ENCODE measurements at places on chromosomes 16 and 17.

GRCh38 chr17:47633996-47634395 lies 15.7 kb upstream of the KPNB1 start:
- no peak for DNase-seq

- DNase-seq: peak; percentile 43
These were observed 2.0 kb downstream of the ADAT1 start for GRCh38 chr16:75621170-75621477.

GRCh38 chr16:88967830-88968588 lies 9.0 kb downstream of the CBFA2T3 start:
- no peak for DNase-seq

- DNase-seq: no peak
These were observed 3.7 kb downstream of the VEZF1 start for GRCh38 chr17:57984261-57984890.

- DNase-seq: peak; percentile 95
These were observed 7.1 kb upstream of the CHD3 start for GRCh38 chr17:7881276-7882054.

DNA sequence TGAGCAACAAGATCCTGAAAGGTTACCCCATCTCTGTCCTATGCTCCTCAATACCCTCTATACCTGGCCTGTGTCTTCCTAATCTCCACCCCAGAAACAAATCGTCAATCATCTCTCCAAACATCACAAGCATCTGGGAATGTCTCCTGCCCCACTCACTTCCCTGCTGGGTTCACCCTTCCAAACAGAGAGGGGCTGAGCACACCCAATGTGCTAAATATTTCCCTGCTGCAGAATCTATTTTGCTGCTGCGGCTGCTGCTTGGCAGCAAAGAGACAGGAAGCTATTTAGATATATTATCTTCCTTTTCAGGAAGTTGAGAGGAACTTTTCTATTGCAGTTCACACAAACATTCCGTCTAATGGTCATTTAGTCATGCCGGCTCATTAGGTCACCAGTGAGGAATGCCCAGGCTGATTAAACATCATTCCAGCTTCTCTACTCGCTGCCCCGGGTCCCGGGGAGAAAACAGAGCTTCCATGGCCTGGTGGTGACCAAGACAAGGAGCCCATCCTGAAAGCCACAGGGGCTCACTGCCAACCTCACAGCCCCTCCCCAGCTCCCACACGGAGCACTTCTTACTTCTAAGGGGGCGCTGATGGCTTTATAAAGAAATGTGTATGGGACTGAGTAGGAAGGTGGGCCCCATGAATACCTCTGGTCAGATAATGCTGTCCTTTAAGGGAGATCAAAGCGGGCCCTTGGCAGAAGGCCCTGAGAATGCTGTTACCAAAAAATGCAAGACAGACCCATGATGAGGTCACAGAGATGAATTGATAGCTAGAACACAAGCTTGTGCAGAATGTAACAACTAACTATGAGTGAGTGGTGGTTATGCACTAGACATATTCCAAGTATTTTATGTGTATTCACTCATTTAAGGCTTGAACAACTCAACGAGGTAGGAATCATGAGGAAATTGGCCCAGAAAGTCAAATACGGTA lies 218.3 kb downstream of the SOX9 start:
- DNase-seq: no peak

DNA sequence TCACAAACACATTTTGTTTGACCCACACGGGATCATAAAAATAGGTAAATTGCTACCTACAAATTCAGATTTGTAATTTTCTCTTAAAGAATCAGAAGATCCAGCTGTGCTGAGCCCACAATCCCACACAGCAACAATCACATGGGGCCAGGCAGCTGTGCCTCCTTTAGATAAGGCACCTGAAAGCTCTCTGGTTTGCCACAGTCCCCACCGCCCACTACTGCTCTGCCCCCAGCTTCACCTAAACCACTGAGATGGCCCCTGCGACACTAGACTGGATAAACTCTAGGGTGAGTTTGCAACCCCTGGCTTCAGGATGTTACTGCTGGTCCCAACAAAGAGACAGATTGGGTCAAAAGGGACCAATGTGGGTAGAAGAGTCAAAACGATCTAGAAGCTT lies 96.8 kb downstream of the GSG1L start:
- DNase-seq: no peak

GRCh38 chr17:50808413-50808812 lies 27.0 kb upstream of the WFIKKN2 start:
- no peak for DNase-seq

DNA sequence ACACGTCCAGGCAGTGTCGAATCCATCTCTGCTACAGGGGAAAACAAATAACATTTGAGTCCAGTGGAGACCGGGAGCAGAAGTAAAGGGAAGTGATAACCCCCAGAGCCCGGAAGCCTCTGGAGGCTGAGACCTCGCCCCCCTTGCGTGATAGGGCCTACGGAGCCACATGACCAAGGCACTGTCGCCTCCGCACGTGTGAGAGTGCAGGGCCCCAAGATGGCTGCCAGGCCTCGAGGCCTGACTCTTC lies 7.2 kb upstream of the CD68 start:
- no peak for DNase-seq

DNA sequence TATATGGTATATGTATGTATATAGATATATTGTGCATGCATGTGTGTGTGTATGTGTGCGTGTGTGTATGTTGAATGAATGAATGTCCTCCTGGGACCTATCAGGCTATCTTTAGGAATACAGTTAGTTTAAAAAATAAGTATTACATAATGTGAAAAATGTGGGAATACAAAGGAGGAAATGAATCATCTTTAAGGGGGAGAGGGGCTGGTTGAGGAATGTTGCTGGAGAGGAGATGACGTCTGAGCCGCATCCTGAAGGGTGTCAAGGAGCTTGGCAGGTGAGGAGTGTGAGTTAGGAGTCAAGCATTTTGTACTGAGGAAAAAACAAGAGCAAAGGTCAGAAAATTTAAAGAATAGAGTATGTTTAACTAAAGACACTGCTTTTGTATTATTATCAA lies 62.4 kb upstream of the NLK start:
- DNase-seq: no peak

DNA sequence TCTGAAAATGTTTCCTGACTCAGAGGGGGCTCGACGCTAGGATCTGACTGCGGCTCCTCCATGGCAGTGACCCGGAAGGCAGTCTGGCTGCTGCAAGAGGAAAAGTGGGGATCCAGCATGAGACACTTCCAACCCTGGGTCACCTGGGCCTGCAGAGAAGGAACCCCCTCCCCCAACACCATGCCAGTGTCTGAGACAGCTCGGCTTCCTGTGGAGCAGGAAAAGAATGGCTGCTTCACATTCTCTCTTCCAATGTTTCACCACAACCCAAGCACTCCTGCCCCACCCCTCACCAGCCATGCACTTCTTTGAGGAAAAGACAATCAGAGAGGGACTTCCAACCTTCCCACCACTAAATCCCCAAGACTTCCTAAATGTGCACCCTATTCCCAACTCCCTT lies 10.8 kb downstream of the TP53 start:
- DNase-seq: no peak

- DNase-seq: no peak
These were observed 14.6 kb upstream of the TMEM92 start for GRCh38 chr17:50259477-50260324.

DNA sequence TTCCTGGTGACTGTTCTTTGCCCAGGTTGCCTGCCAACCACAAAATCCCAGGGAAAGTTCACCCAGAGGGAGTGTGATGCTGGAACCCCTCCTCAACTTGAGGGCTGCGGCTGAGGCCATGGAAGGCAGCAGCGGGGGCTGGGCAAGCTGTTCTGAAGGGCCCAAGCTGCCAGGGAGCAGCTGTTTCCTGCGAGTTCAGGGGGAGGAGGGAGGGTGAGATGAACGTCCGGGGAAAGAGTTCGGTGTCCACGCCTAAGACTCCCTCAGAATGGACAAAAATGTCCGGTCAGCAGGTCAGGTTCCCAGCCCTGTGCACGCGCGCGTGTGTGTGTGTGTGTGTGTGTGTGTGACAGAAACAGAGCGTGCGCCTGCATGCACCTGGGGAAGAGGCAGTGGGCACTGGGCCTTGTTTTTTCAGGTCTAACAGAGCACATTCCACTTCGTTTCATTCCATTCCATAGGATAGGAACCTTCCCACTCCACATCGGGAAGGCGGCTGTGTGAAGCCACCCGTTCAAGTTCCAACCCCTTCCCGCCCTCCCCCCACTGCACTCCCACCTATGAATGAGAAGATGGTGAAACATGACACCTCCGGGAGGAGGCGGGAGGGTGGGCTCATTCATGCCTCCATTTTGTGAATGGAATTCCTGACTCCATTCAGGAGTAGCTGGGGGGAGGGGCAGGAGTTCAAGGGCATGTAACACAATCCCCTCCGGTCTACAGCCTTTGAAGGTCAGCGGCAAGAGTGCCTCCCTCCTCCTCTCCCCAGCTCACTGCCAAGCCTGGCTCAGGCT lies 15.7 kb downstream of the ETV4 start:
- peak; percentile 35 for DNase-seq

- no peak for DNase-seq
These were observed 26.1 kb upstream of the SLC13A2 start for GRCh38 chr17:28447396-28447760.

GRCh38 chr16:17556276-17557052 lies 85.7 kb upstream of the XYLT1 start:
- peak; percentile 0 for DNase-seq

- no peak for DNase-seq
These were observed 4.1 kb upstream of the SSTR5 start for GRCh38 chr16:1068451-1068850.

DNA sequence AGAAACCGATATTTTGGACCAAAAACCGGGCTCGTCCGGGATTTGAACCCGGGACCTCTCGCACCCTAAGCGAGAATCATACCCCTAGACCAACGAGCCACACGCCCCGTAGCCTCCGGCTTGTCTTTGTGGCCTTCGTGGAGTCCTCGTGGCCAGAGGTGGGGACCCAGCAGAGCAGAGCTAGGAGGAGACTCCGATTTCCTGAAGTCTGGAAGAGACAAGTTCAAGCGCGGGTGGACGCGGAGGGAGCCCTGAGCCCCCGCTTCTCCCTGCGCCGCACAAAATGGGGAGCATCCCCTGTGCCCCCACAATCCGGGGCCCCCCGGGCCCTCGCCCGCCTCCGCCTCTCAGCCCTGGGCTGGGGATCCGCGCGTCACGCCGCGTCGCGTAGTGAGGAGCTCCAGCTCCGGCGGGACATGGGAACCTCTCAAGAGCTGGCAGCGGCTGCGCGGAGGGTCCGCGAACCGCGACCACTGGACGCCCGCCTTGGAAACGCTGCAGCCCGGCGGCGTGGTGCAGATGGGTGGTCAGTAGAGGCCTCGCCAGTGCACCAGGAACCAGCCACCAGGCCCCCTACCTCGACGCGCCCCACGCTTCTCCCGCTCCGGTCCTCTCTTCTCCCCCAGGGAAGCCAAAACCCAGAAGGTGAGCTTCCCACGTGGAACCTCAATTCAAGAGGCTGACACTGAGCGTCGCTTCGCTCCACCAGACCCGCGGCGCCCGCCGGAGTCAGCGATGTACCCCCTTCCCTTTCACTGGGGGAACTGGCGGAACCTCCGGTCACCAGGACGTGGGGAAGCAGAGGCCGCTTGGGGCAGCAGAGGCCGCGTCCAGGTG lies 5.2 kb upstream of the OR1F1 start:
- peak; percentile 69 for DNase-seq

DNA sequence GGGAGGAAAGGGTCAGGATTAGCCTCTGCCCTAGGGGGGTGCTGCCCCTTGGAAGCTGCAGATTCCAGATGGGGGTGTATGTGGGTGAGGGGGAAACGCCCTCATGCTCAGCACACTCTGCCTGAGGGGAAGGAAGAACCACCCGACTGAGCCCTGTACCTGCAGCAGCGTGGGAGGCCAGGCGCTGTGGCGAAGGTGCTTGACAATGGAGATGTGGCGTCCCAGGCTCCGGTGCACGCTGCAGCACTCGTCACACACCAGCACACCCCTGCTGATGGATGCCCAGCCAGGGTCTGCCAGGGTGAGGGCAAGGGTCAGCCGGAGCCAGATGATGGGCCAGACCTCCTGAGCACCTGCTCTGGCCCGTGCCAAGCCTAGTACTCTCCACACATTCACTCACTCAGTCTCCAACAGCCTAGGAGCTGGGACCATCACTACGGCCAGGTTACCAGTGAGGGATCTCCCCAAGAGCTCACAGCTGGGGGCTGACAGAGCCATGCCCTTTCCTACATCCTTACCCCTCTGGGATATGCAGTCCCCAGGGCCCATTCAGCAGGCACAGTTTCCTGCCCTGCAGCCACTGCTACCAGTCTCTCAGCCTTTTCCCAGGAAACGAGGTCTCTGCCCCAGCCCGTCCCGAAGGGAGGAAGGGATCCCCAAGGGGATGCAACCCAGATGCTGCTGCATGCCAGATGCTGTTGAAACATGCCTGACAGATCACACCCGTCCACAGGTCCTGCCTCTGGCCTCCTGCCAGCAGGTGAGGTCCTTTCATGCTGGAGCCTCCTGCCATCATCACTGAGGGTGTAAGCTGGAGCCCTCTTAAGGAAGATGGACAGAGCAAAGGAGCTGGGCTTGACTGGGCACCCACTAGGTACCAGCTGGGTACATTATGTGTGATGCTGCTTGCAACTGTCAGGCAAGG lies 5.9 kb downstream of the GIT1 start:
- no peak for DNase-seq

DNA sequence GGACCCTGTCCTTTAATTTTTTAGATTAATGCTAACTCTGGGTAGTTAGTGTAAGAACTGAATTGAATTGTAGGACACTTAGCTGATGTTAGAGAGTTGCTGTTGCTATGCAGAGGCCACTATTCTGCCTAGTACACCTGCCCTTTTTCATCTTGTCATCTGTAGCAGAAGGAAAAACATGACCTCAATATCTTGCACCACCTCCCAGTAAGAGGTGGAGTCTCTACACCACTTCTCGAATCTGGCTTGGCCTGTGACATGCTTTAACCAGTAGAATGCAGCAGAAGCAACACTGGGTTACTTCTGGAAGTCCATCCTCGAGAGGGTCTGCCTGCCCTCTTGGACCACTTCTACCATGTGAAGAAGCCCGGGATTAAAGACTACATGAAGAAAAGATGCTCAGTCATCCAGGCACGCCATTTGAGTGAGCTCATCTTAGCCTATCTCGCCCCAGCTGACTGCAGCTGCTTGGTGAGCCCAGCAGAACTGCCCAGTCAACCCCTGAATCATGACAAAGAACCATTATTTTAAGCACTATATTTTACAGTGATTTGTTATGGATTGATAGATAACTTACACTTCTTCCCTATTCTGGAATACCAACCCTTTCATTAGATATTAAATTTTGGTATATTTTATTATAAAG lies 153.5 kb downstream of the MYO1D start:
- no peak for DNase-seq

GRCh38 chr16:85699628-85700027 lies 10.9 kb upstream of the GINS2 start:
- DNase-seq: peak; percentile 58

DNA sequence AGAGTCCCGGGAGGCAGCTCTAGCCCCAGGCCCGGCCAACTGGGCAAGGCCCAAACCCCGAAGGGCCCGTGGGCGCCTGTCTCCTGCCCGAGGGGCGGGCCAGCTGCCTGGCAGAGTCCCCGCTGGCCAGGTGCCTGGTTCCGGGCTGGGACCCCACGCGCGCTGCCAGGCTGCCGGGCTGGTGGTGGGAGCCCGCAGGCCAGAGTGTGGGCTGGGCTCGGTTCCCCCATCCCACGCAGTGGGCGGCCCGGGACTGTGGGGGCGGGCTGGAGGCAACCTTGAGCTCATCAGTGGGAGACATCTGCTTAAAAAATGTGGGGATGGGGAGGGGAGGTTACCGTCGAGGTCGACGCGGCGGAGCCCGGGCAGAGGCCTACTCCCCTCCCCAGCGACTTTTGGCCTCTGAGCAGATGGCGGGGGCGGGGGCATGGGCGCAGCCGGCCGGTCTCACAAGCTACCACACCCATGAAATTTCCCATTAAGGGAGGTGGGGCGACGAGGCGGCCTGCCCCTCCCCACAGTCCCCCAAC lies 176.4 kb upstream of the GSE1 start:
- DNase-seq: no peak

- DNase-seq: no peak
These were observed 39.9 kb downstream of the IQCK start for GRCh38 chr16:19757762-19758595.
